ENCODE measurements at places on chromosomes 2 and 18. TPM values are rescaled to one million over a fixed set of nuclear protein-coding genes. Genes with fewer than 3 reads are reported as not detected.

- no peak for DNase-seq
These were observed 58.6 kb downstream of the NCAPH start for GRCh38 chr2:96393989-96394761.

DNA sequence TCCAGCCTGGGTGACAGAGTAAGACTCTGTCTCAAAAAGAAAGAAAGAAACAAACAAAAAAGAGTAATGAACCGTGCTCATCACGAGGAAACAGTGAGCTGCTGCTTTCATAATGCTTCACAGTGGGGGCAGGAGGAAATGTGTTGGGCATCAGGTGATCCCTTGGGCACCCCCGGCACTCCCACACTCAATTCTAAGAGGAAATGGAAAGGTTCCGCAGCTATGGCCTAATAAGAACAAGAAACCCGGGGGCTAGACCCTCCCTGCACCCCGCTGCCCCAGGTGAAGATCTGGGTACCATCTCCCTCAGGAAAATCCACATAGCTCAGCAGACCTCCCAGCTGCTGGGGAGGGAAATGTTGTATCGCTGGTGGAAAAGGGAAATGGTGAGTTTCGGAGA is 118.9 kb downstream of the LPIN1 start:
- no peak for DNase-seq

Gene LHCGR
- total RNA-seq, result not detected

Gene SPDYA
- 2.3 TPM for total RNA-seq

GRCh38 chr2:233185963-233186362 is 65.5 kb upstream of the ATG16L1 start:
- no peak for DNase-seq

- no peak for DNase-seq
These were observed 110.4 kb downstream of the ADCYAP1 start for GRCh38 chr18:1014951-1015624.

DNA sequence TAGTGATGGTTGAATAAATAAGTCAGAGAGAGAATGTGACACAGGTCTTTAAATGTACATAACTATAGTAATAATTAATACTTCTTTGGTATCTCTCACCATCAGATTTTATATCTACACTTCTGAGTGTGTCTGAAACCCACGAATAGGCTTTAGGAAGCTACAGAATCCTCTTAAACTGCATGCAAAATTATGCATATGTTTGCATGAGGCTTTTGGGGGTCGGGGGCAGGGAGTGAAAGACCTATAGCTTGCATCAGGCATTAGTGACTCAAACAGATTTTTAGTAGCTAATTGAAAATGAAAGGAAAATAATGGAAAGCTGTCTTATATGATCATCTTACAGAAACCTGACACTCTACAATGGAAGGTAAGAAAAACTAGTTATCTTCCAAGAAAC is 14.9 kb downstream of the LRPPRC start:
- no peak for DNase-seq

- DNase-seq, result no peak
These were observed 326.3 kb upstream of the ZNF804A start for GRCh38 chr2:184272056-184272455.

Gene KLHL30
- total RNA-seq, result not detected

Gene ALLC
- total RNA-seq, result not detected

GRCh38 chr2:216557820-216558219 is 59.2 kb downstream of the RPL37A start:
- DNase-seq, result no peak

Gene PIEZO2
- 0.68 TPM for total RNA-seq

DNA sequence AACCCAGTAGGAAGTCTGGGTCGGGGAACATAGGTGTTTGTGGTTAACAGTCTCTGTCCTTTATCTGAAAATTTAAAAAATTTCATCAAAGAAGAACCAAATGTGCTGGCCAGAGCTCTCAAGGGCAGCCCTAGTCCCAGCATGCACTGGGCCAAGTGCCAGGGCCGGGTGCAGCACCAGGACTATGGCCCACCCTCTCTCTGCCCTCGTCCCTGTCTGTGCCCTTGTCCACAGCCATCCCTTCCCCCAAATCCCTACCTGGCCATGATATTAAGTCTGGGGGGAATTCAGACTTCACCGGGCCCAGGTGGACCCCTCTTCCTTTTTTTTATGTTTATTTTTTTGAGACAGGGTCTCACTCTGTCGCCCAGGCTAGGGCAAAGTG is 14.4 kb upstream of the ZFP36L2 start:
- DNase-seq, result no peak

- DNase-seq, result no peak
These were observed 135.5 kb downstream of the GAREM1 start for GRCh38 chr18:32335228-32335627.

Gene ATP6V1C2
- total RNA-seq, result 1,335 TPM

DNA sequence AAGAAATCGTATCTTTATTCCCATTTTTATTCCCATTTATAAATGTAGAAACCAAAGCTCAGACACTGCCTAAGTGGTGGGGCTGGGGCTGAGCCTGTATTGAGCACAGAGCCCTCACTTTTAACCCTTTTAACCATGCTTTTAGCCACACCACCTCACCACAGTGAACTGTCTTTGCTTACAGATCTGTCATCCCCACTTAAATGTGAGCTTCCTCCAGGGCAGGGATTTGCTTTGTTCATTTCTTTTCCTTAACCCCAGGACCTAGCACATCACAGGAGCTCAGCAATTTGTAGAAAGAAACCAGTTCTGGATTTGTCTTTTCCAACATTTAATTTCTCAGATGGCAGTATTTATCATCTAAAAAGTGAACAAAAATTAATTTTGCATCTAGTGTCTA is 2.2 kb downstream of the BOD1L2 start:
- DNase-seq, result no peak

DNA sequence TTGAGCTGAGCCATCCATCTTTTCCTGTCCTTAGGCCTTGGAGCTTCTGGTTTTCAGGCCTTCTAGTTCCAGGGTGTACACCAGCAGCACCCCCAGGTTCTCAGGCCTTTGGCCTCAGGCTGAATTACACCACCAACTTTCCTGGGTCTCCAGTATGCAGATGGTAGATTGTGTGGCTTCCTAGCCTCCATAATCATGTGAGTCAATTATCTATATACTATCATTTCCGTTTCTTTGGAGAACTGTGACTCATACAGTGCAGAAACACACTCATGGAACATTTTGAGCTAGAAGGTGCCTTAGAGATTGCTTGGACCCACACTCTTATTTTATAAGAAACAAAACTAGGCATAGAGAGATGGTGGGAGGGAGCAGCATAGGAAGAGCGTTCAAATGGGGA is 167.4 kb downstream of the NCK2 start:
- no peak for DNase-seq

DNA sequence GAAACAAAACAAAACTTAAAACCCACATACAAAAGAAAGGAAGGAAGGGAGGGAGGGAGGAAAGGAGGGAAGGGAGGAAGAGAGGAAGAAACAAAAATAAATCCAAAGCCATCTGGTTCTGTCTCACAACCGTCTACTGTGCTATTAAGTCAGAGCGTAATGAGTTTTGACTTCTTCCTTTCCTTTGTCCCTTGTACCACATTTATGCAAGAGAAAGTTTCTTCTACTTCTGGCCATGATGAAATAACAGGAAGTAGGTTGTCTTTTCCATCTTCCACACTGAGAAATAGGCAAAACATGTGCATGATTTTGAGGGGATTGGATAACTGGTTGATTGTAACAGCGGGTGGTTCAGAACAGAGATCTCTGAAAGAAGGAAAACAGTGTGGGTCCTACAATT is 121.4 kb downstream of the CTAGE1 start:
- no peak for DNase-seq

- no peak for DNase-seq
These were observed 5.2 kb downstream of the GNLY start for GRCh38 chr2:85699325-85699724.

Gene PPP1R1C
- total RNA-seq, result 2.0 TPM

GRCh38 chr2:100059638-100060037 is 82.8 kb downstream of the AFF3 start:
- no peak for DNase-seq

Gene NFATC1
- total RNA-seq, result 24.3 TPM

DNA sequence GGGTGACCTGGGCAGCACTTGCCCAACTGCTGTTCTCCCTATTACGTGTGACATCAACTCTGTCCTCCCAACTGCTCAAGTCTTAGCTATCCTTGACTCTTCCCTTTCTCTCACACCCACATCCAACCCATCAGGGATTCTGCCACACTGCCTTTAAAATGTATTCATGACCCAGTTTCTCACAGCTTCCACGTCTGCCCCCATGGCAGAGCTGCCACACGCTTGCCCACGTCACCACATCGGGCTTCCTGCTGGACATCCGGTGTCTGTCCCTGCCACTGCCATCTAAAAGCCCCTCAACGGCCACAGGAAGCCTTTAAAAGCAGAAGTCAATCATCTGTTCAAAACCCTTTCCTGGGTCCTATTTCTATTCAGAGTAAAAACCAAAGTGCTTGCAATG is 233.1 kb upstream of the POU3F3 start:
- DNase-seq, result no peak

GRCh38 chr2:83234246-83234645 is 1224.8 kb downstream of the SUCLG1 start:
- DNase-seq, result no peak

Gene GRHL1
- total RNA-seq, result 112 TPM

Gene CHPF
- 62.1 TPM for total RNA-seq
